Nucleus accumbens (tissue), 56 donors: ENCODE measurements at places on chromosomes 12 and 14.

DNA sequence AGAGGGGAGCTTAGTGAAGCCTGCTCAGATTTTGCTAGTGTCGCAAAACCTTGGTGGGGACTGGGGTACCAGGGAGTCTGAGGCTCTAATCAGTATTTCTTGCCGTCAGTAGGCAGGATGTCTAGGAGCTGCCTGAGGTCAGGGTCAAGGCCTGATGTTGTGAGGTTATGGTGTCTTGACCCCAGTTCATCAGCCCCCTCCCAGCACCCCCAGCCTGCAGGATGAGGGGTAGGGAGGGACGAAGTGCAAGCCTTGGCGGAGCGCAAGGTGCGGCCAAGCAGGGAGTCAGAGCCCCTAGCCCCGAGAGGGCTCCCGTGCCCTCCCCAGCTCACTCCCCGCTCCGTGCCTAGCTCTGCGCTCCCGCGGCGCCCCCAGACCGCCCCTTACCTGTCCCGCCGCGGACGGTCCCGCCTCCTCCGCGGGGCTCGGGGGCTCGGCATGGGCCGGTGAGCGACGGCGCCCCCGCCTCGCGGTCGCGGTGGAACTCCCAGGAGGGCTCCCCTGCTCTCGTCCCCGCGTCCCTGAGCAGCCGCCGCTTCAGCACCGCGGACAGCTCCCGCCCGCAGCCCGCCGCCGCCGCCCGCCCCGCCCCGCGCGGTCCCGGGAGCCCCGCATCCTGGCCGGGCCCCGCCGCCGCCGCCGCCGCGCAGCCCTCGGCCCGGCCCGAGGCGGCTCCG, 347 bp downstream of the SYNDIG1L start:
- DNase-seq = no peak

- DNase-seq = no peak
Measured at GRCh38 chr12:27779416-27779919, 565 bp upstream of the KLHL42 start.

DNA sequence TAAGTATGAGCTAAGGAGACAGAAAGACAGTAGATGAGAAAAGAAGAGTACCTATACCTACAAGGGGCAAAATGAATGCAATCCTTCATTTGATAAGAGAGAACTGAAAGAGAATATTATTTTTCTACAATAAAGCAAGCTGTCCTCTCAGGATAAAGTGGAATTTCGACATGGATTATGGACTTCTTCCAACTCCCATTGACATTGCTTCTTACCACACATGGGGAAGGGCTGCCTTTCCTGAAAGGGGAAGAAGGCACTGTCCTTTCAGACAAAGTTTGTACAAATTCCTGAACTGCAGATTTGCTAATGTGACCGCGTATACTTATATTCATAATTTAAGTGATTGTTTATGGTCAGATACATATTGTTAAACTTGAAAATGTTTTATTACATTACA, 4.3 kb upstream of the HEBP1 start:
- DNase-seq = no peak

DNA sequence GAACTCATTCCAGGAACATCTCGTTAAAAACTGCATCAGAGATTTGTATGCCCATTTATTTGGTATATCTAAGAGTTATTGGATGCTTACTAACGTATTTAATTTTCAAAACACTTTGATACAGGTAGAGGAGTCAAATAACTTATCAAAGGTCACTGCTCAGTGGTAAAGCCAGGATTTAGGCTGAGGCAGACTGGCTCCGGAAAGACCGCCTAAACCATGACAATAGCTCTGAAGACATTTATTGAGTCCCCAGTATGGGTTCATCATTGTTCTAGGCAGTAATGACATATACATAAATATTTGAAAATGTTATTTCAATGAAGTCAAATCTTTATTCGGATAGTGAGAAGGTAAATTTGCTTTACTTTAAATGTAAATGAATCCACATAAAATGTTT, 30.3 kb downstream of the WBP11 start:
- DNase-seq = no peak

DNA sequence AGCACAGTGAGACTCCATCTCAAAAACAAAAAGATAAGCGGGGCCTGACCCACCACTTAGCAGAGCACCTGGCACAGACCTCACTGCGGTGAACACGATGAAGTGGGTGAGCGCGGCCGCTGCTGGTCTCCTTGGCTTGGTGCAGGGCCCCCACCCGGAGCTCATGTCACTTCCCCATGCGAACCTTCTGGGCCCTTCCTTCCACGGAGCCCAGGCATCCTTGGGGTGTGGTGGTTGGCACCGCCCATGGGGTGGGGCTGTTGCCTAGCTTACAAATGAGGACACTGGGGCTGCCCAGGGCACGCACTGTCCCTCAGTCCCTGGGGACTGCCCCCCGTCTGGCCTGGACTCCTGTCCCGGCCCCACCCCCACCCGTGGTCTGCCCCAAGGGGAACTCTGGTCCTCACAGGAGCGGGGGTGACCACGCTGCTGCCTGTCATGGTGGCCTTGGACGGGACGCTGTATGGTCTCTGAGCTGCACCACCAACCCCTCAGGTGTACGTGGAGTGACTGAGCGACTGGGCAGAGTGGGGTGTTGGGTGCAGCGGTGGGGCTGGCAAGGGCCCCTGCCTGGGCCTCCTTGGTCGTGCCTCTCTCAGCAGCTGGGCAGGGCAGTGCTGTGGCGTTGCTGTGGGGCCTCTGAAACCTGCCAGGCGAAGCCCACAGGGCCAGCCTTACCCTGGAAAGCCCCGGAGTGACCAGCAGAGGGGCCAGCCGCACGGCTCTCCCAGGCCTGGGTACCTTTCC, 15.3 kb downstream of the FBRSL1 start:
- DNase-seq = no peak

- no peak for DNase-seq
Measured at GRCh38 chr14:59847711-59848110, 22.9 kb downstream of the RTN1 start.

DNA sequence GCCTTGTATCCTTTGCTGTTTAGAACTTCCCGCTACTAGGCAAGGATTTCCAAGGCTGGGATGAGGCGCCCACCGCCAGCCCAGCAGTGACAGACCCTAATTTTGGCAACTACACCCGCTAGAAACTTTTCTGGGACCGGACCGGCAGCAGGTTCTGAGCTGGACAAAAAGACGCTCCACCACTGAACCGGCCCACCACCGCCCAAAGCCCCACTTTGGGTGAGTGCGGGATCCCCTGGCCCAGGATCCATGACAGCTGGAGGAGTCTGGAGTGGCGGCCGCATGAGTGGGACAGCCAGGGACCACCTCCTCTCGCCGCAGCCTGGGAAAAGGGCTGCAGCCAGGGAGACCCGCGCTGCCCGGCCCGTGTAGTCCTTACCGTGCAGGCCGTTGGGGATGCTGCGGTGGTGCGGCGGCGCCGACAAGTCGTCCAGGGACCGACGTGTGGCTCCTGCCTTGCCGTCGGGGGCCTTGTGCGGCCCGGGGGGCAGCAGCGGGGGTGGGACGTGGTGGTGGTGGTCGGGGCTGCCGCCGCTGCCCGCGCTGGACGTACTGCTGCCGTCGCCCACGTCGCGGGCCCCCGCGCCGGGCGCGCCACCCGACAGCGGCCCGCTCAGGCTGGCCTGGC, 1.1 kb downstream of the CCDC85C start:
- DNase-seq = no peak

DNA sequence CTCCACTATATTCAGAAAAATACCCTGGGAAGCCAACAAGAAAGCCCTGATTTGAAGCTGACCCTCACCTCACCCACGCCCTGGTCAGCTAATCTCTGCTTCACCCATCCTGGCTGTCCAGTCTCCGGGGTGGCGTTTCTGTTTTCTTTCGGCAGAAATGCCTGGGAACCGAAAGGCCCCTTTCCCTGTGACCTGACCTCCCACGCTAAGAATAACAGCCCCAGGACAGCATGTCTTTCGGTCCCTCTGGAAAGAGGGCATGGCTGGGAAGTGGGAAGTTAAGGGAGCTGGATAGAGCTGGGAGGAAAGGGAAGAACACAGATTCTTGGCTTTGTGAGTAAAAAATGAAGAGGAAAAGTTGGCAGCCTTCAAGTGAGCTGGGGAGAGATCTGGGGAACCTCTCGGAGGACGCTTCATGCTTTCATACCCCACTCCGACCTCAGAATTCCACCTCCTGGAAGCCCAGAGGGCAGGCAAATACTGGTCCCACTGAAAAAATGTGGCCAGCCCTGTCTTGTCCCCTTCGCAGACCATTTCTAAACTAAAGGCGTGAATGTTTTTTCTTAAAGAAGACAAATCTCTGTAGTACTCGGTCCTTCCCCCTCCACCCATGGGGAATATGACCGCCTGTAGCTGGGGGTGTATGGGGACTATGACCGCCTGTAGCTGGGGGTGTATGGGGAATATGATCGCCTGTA, 163.0 kb upstream of the FKBP4 start:
- DNase-seq = no peak

- no peak for DNase-seq
Measured at GRCh38 chr12:42372154-42372791, 46.3 kb downstream of the PPHLN1 start.

DNA sequence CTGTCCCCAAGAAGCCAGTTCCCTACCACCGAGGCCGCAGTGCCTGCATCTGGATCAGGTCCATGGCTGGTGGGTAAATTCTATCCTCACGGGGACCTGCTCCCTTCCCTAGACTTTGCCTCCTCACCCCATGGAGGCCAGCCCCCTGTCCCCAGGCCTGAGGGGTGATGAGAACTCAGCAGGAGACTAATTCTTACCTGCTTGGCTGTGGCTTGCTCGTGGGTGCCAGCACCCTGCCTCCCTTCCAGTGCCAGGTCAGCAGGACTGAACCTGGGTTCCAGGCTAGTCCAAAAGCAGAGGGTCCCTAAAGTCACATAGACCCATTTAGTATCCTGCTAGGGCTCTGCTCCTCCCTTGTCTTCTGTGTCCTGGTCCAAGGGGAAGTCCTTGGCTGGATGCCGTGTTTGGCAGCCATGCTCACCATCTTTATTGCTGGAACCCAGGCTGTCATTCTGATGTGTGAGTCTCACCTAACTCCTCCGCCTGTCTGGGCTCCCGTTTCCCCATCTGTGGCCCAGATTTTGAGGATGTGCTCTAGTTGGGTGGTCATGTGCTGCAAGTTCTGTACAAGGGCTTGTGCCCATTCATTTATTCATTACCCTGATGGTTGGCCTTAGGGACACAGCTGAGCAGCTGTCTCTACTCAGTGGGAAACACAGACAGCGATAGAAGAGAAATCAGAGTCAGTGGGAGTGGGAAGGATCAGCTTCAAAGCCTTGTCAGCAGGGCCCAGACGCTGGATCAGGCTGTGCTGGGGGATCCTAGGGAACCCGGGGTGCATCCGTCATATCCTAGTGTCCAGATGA, 949 bp downstream of the PLBD2 start:
- DNase-seq = peak; percentile 61

DNA sequence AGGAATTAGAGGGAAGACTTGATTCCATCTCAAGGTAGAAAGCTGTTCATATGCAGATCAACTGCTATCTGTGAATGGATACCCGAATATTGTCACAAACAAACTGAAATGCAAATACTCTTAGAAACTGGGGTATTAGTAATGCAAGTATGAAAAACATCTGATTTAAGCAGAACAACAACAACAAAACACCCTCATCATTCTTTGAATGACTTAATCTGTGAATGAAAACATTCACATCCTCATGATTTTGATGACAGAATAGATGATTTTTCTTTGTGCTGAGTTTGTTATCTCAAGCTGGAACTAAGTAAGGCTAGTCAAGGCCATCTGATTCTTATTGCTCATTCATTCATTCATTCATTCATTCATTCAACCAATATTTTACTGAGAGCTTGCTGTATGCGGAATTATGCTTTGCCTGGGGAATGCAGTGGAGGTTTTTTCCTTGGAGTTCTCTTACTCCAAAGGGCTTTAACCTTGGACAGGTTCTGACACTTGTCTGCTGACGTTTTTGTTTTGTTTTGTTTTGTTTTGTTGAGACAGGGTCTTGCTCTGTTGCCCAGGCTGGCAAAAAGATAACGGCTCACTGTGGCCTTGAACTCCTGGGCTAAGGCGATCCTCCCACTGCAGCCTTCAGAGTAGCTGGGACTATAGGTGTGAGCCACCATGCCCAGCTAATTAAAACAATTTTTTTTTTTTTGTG, 23.3 kb downstream of the OR10G3 start:
- DNase-seq = no peak

DNA sequence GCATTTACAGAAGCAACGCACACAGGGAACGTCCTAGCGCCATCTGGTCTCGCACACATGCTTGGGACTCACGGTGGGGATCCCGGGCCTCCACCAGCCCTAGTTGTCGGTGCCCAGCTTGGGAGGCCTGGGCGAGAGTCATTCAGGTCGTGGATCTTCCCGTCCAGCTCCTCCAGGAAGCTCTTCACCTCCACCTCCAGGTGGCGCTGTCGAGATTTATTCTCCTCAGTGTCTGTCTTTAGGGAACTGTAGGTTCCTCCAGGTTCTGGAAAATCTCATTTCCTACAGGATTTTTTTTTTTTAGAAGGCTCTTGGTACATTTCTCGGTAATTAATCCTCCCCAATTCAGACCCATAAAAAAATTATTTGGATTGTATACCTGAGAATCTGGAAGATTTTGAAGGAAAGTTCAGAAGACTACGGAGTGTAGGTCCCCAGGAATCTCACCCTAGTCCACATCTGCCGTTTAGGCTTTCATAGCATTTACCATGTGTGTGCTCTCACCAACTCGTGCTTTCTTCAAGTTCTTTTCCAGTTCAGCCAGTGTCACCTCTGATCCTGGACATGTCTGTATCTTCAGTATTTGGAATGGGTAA, 910.0 kb downstream of the TMEM121 start:
- no peak for DNase-seq

DNA sequence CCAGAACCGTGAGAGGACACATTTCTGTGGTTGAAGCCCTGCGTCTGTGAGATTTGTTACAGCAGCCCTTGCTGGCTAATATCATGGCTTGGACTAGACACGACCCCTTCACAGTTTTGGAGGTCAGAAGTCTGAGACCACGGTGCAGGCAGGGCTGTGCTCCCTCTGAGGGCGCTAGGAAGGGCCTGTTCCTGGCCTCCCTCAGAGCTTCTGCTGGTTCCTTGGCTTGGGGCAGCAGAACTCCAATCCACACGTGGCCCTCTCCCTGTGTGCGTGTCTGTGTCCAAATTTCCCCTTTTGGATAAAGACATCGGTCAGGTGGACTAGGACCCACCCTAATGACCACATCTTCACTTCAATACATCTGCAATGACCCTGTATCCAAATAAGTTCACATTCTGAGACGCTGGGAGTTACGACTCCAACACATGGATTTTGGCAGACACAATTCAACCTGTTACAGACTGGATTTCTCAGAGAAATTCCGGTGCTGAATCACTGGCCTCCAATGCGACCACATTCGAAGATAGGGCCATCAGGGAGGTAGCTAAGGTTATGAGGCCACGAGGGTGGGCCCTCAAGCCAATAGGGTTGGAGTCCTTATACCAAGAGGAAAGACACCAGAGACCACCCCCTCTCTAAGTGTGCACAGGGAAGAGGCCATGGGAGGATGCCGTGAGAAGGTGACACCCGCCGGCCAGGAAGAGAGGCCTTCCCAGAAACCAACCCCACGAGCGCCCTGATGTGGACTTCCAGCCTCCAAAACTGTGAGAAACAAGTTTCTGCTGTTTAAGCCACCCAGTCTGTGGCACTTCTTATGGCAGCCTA, 43.6 kb upstream of the PPP2R5C start:
- no peak for DNase-seq

DNA sequence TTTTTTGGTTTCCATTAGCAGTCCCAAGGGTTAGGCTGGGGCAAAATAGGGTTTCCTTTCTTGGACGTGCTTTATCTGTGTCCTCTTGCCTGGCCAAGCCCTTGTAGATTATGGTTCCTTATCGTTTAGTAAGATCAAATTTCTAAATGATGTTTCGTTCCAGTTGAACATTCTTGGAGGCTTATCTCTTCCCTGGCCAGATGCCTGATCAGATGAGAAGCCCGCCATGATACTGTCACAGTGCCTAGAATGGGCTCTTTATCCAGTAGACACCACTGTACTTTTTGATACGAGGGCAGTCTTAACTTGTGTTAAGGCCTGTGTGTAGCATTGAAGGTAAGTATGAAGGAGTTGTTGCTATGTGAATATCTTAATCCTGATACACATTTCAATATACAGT, 76.1 kb upstream of the TMEM263 start:
- DNase-seq = no peak
